Heart left ventricle (tissue), 16 donors: ENCODE measurements at places on chromosomes 16 and 17. TPM values are rescaled to one million over a fixed set of nuclear protein-coding genes. Genes with fewer than 3 reads are reported as not detected.

- peaks cover 52% of the 10 kb centered on the region for H3K4me1 ChIP-seq
- H3K36me3 ChIP-seq: no peaks in the 10 kb centered on the region
- no peaks in the 10 kb centered on the region for H3K27me3 ChIP-seq
These were observed 1.9 kb upstream of the CORO6 start for GRCh38 chr17:29624586-29624985.

DNA sequence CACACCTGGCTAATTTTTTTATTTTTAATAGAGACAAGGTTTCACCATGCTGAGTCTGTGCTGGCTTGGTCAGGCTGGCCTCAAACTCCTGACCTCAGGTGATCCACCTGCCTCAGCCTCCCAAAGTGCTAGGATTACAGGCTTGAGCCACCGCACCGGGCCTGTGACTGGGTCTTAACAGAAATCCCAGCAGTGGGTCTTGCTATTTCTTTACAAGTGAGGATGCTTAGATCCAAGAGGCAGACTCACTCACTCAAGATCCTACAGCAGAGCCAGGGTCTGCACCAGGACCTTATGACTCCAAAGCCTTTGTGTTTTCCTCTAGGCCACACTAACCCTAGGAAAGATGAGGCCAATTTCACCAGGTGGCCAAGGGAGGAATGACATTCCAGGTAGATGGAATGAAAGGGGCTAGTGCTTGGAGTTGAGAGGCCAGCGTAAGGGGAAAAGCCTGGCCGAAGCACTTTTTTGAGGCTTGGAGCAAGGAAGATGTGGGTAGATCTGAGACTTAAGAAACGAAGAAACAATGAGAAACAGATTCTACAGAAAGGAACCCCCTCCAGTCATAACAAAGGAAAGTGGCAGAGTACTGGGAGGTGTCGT lies 5.7 kb upstream of the STAT5A start:
- peaks cover 6% of the 10 kb centered on the region for H3K4me1 ChIP-seq
- no peaks in the 10 kb centered on the region for H3K36me3 ChIP-seq
- no peak overlapping the region for H3K4me3 ChIP-seq
- H3K27me3 ChIP-seq: no peaks in the 10 kb centered on the region

- no peak for DNase-seq
- H3K27me3 ChIP-seq: peaks cover 12% of the 10 kb centered on the region
- H3K4me3 ChIP-seq: no peak overlapping the region
- H3K27ac ChIP-seq: no peak overlapping the region
- H3K4me1 ChIP-seq: no peaks in the 10 kb centered on the region
These were observed 34.8 kb upstream of the XYLT2 start for GRCh38 chr17:50311112-50311460.

GRCh38 chr17:64332502-64332901 lies 58.2 kb downstream of the PECAM1 start:
- H3K36me3 ChIP-seq: no peaks in the 10 kb centered on the region
- H3K4me1 ChIP-seq: peaks cover 14% of the 10 kb centered on the region
- no peak for DNase-seq

Gene IRX3
- total RNA-seq: 43.7 TPM

DNA sequence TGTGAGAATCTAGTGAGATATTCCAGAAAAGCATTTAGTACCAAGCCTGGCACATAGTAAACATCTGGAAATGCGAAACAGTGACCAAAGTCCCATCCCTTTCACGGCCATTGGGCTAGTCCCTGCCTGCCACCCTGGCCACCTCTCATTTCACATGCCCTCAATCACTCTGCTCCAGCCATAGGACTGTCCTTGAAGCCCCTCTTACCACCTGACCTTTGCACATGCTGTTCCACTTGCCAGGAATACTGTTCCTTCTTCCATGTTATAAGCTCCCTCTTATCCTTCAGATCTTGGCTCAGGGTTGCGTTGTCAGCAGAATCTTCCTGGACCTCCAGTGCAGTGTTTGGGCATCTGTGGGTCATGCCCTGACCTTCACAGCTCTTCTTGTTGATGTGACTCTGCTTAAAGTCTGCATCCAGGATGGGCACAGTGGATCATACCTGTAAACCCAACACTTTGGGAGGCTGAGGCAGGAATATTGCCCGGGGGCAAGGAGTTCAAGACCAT lies 2.1 kb downstream of the MYO15A start:
- peaks cover 9% of the 10 kb centered on the region for H3K36me3 ChIP-seq
- DNase-seq: no peak
- H3K4me1 ChIP-seq: no peaks in the 10 kb centered on the region
- H3K27ac ChIP-seq: no peak overlapping the region
- H3K27me3 ChIP-seq: no peaks in the 10 kb centered on the region
- no peak overlapping the region for H3K4me3 ChIP-seq

Gene SMIM22
- total RNA-seq: not detected

DNA sequence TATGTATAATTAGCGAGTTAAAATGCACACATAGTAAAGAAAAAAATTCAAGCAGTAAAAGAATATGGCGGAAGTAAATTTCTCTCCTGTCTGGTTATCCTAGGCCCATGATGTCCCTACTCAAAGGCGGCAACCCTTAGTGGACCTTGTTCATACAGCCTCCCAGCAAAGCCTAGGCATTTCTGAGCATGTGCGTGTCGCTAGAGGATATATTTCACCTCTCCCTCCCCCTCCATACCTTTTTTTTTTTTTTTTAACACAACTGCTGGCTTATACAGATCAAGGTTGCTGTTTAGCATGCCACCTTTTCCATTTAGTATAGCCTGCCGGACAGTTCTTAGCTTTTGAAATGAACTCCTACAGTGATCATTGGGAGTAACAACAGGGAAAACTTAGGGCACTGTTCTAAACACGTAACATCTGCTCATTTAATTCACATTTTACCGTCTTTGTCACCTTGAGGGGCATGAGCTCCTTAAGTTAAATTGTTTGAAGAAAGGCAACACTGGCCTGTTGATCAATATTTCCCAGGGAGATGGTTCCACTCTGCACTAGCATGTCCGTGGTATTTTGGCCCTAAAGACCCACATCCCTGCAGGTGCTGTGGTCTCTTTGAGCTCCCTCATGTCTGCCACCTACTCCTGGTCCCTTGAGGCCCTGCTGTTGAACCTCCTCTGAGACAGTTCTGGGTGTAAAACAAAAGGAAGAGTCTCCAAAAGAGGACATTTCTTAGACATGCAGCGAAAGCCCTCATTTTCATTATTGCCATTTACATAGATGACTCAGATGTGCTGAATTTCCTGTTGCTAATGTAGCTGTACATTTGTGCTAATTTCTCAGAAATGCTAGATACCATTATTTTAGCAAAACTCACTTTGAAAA lies 4.1 kb upstream of the TNFRSF13B start:
- DNase-seq: no peak
- no peaks in the 10 kb centered on the region for H3K27me3 ChIP-seq
- no peak overlapping the region for H3K4me3 ChIP-seq
- no peaks in the 10 kb centered on the region for H3K36me3 ChIP-seq
- H3K27ac ChIP-seq: no peak overlapping the region
- no peaks in the 10 kb centered on the region for H3K4me1 ChIP-seq

DNA sequence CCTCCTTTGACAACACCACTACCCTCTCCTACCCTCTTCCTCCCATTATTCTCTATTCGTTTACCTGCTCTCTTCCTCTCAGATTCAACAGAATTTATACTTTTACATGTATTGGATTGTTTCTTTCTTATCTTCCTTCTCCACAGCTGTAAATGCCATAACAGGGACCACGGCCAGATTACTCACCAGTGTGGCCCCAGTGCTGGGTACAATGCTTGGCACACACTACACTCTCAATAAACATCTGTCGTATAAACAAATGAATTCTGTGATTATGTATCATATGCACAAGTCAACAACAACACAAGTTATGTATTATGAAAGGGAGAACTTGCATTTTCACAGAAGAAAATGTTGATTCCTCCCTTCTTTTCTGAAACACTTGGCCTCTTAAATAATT lies 20.0 kb downstream of the AARSD1 start:
- H3K4me3 ChIP-seq: no peak overlapping the region
- DNase-seq: no peak
- H3K27ac ChIP-seq: no peak overlapping the region
- no peaks in the 10 kb centered on the region for H3K27me3 ChIP-seq

- H3K27me3 ChIP-seq: no peaks in the 10 kb centered on the region
- no peak overlapping the region for H3K27ac ChIP-seq
- no peak for DNase-seq
These were observed 254.7 kb upstream of the SOX9 start for GRCh38 chr17:71866095-71866494.

DNA sequence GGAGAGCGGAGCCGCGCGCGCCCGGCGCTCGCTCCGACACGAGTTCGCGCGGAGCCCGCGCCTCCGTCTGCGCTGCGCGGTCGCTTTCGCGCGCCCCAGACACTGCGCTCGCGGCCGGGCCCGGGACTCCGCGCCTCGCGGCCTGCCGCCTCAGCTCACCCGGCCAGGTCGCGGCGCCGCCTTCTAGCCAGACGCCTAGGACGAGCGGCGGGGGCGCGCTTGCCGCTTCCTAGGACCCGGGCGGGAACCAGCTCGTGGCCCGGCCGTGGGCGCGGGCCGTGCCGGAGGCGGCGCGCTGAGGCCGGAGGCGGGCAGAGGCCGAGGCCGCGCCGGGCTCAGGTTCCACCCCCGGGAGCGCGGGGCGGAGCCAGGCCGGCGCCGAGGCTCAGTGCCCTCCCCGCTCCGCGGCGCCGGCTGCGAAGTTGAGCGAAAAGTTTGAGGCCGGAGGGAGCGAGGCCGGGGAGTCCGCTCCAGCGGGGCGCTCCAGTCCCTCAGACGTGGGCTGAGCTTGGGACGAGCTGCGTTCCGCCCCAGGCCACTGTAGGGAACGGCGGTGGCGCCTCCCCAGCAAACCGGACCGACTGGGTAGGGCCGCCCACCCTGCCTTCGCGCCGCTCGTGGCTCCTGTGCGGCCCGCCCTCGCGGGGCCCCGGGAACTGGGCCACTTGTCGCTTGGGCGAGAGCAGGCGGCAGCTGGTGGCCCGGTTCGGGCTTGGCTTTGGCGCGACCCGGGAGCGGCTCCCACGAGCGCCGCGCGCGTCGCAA lies at the start of gene SPHK1:
TSS of gene SPHK1 (plus strand) at position 388 of the 765 bp plus-strand sequence. CDS start 1,036 bp downstream, outside the sequence.
- no peaks in the 10 kb centered on the region for H3K27me3 ChIP-seq
- peak within 1 kb of the TSS; percentile 84 for H3K27ac ChIP-seq
- DNase-seq: peak; percentile 80
- peak within 1 kb of the TSS; percentile 76 for H3K4me3 ChIP-seq
- H3K36me3 ChIP-seq: no peaks in the 10 kb centered on the region
- peaks cover 34% of the 10 kb centered on the region for H3K4me1 ChIP-seq

GRCh38 chr16:50671644-50672260 lies 9.4 kb downstream of the SNX20 start:
- peaks cover 14% of the 10 kb centered on the region for H3K4me1 ChIP-seq
- DNase-seq: no peak
- H3K27me3 ChIP-seq: peaks cover 9% of the 10 kb centered on the region
- no peaks in the 10 kb centered on the region for H3K36me3 ChIP-seq

Gene NPIPB9
- not detected for total RNA-seq

Gene MYO1C
- 158 TPM for total RNA-seq

DNA sequence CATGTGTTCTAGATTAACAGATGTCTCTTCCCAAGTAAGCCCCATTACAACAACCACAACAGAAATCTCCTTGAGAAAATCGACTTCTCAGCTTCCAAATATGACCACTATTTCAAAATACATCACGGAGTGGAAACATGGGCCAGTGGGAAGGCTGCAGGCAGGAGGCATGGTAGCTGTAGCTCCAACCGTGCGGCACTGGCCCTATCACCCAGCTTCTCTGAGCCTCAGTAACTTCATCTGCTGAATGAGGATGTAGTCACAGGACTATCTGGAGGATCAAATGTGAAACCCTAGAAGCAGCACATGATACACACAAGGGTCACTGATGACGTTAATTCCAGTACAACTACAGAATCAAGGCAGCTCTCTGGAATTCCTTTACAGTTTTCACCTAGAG lies 112.2 kb downstream of the VPS53 start:
- DNase-seq: no peak
- no peak overlapping the region for H3K27ac ChIP-seq
- no peak overlapping the region for H3K4me3 ChIP-seq
- no peaks in the 10 kb centered on the region for H3K27me3 ChIP-seq
- no peaks in the 10 kb centered on the region for H3K36me3 ChIP-seq
- peaks cover 3% of the 10 kb centered on the region for H3K4me1 ChIP-seq

GRCh38 chr16:73743665-73744496 lies 552.7 kb upstream of the PSMD7 start:
- H3K27me3 ChIP-seq: no peaks in the 10 kb centered on the region
- no peak overlapping the region for H3K4me3 ChIP-seq

Gene CDH3
- total RNA-seq: not detected

GRCh38 chr17:7139400-7139799 lies 24.8 kb upstream of the ASGR2 start:
- DNase-seq: no peak
- no peaks in the 10 kb centered on the region for H3K36me3 ChIP-seq
- no peak overlapping the region for H3K27ac ChIP-seq
- H3K4me3 ChIP-seq: no peak overlapping the region
- no peaks in the 10 kb centered on the region for H3K4me1 ChIP-seq
- H3K27me3 ChIP-seq: peaks cover 77% of the 10 kb centered on the region

Gene NOD2
- total RNA-seq: 0.63 TPM

- H3K4me1 ChIP-seq: peaks cover 5% of the 10 kb centered on the region
- DNase-seq: no peak
- peak overlapping the region; percentile 40 for H3K27ac ChIP-seq
These were observed 9.2 kb downstream of the CDIP1 start for GRCh38 chr16:4529085-4530060.

DNA sequence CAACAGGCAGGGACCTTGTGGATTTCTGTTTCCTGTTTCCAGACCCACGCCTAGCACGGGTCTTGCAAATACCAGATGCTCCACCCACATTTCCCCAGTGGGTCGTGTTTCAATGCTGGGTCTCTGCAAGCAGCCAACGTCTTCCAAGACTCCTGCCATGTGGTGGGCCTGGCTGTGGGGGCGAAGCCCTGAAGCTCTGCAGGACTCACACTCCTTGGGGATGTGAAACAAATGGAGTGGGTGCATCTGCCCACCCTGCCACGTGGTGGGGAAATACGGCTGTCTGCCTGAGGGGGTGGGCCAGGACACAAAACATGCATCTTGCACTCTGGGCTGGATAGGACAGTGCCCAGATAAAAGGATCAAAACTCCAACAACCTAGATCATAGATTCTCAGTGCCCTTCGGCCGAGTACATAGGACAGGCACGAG lies 32.6 kb downstream of the FA2H start:
- H3K27ac ChIP-seq: no peak overlapping the region
- H3K4me1 ChIP-seq: no peaks in the 10 kb centered on the region
- no peak overlapping the region for H3K4me3 ChIP-seq
- no peak for DNase-seq
- no peaks in the 10 kb centered on the region for H3K27me3 ChIP-seq

GRCh38 chr16:9372934-9373890 lies 281.8 kb downstream of the HAPSTR1 start:
- no peaks in the 10 kb centered on the region for H3K36me3 ChIP-seq
- no peaks in the 10 kb centered on the region for H3K4me1 ChIP-seq
- no peak overlapping the region for H3K4me3 ChIP-seq
- no peak for DNase-seq
- no peak overlapping the region for H3K27ac ChIP-seq

DNA sequence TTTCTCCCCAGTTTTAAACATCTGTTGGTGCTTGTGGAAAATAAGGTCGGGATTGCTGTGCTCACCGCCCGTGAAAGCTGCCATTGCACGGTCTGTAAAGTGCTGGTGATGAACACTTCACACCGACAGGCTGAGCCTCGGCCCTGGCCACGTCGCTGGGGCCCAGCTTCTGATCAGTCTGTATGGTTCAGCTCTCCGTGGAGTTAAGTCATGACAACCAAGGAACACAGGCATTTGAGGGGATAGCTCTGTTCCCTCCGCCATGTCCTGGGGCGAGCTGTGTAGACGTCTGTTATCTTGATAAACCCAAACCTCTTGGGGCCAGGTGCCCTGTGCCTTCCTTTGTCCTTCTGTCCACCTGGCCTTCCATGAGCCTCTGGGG lies 110.6 kb downstream of the METRNL start:
- DNase-seq: no peak
- no peaks in the 10 kb centered on the region for H3K27me3 ChIP-seq
- no peak overlapping the region for H3K27ac ChIP-seq
- H3K4me3 ChIP-seq: no peak overlapping the region
- H3K4me1 ChIP-seq: peaks cover 9% of the 10 kb centered on the region
